ENCODE measurements at places on chromosomes 3 and 15.

DNA sequence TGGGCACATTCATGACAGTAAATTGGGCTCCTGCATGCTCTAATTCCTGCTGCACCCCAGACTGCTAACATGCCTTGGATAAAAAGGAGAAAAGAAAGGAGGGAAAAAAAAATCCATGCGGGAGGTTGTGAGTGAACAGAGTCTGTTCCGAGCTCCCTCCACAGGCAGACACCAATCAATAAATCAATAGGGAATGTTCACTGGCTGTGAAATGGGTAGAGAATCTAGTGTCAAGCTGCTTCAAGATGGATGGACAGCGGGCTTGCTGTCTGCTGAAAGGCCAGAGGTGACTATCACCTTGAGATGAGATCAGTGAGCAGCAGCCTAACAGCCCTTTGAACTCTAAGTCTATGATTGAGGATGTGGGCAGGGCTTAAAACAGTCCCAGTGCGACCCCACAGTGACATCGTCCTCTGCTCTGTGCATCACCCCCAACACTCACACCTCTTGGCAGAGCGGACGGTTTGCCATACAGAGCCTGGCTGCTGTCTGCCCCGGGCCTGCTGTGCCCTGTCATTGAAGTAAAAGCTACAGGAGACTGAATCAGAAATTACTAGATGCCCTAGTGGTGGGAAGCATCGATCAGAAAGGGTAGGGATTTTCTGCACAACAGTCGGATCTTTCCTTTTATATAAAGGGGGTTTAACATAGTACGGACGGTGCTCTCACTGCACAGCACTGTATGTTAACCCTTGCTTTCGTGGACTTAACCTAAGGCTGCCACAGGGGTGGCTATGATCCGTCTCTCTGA is 247.9 kb upstream of the ONECUT1 start:
- no peak for DNase-seq

- no peak for DNase-seq
Measured at GRCh38 chr3:194245975-194246561, 105.1 kb downstream of the CPN2 start.

GRCh38 chr3:168615493-168616020 is 519.8 kb upstream of the GOLIM4 start:
- no peak for DNase-seq

GRCh38 chr3:134309987-134310700 is 59.5 kb upstream of the RYK start:
- no peak for DNase-seq

DNA sequence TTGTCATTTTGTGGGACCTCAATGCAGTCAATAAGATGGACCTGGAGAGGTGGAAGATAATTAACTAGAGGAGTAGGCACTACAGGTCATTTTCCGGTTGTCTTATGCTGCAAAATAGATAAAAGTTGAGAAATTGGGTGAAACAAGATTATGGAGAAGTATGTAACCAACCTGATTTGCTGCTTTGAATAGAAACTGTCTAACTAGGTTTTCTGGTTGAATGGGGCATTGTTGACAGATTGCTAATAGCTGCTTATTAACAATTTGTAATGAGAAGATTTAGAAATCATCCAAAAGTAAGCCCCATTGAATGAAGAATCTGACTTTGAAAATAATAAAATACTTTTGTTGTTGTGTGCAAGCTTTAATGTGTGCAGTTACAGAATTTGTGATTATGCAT is 26.2 kb downstream of the PIAS1 start:
- no peak for DNase-seq

- no peak for DNase-seq
Measured at GRCh38 chr3:96300743-96301142, 513.7 kb upstream of the EPHA6 start.

DNA sequence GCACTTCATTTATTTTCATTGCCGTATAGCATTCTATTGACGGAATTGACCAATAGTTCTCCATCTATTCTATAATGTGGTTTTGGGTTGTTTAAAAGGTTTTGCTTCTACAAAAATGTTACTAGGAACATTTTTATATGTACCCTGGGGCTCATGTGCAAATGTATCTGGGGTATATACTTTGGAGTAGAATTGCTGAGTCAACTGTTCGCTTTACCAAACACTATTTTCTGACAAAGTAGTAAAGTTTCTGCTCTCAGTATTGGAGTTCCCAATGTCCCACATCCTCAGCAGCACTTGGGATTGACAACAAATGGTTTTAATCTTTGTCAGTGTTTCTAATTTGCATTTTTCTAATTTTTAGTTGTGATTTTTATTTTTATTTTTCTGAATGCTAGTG is 602.6 kb downstream of the MCTP2 start:
- DNase-seq, result no peak

DNA sequence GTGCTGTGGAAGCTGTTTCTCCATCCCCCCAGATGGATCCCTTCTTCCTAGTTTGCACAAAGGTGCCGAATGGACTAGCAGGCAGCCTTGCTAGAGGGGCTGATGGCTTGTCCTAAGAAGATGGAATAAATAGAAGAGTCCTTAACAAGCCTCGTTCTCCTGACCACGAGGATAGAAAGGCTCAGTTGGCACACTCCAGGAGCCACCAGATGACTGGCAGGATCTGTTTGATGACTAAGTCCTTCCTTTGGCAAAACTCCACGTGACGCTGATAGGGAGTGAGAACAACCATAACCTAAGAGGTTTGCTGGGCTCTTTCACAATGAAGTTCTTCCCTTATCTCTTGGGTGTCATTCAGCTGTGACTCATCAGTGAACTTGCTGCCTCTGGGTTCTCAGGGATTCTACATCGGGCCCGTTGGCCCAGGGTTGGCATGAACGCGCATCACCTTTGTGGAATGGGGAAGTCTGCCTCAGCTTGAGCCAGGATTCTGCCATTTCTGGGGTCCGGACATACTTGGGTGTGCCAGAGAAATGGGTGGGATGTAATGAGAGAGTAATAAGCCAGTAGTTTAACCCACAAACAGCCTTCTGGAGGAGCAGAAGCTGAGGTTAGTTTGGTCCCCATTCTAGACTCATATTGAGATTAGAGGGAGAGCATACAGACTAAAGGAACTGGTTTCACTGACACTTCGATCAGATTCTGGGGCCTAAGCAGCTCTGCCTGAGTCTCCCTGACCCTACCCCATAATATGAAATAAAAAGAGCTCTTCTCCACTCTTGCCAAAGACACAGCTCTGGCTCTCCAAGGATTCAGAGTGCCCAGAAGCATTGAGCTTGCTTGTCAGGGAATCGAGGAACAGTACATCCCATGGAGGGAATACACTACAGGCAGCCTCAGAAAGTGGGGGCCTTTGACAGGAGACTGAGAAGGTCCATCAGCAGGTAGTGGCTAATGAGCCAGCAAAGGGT is 2.0 kb upstream of the MELTF start:
- DNase-seq, result no peak

DNA sequence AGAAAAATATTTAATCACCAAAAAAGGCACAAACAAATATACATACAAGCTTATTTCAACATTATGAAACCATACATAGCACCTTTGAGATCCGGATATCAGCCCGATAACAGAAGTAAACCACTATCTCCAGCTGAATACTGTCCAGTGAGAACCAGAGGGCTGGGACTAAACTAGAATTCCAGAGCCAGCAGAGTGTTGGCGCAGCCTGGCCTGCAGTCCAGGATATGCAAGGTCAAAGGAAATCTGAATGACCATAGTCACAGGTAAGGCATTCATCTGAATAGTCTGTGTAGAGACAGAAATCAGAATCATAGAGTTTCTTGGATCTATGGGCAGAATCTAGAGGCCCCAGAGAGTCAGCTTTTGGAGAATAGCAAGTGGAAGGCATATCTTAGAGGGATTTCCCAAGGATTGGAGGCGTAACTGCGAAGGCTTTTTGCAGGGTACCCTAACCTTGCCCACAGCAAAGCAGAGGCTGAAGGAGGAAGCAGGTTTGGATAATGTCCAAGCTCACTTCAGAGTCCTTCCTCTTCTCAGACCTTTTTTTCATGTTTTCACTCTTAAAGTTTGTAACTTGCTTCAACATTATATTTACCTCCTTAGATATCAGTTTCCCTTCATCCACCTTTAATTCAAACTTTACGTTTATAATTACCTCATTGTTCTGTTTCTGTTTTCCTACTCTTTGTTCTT is 32.5 kb upstream of the TP63 start:
- no peak for DNase-seq

DNA sequence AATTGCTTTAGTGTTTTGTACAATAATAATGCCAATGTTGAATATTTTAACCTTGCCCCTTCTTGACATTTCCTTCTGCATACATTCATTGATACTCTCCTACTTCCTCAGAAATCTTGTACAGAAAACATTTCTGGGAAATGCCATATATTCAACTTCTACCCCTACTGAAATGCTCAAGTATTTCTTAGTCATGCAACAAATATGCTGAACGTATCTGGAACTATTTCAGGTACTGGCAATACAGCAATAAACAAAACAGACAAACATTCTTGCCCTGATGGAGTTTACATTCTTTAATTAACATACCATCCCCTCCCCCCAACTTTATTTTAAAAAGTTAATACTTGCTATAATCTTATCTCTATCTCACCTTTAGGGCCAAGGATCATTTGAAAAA is 147.2 kb downstream of the STAG1 start:
- no peak for DNase-seq

- no peak for DNase-seq
Measured at GRCh38 chr15:85379403-85380131, 836 bp upstream of the AKAP13 start.

- DNase-seq, result no peak
Measured at GRCh38 chr15:79593119-79593869, 161.2 kb downstream of the MINAR1 start.

- DNase-seq, result no peak
Measured at GRCh38 chr15:96428742-96429141, 98.2 kb downstream of the NR2F2 start.

DNA sequence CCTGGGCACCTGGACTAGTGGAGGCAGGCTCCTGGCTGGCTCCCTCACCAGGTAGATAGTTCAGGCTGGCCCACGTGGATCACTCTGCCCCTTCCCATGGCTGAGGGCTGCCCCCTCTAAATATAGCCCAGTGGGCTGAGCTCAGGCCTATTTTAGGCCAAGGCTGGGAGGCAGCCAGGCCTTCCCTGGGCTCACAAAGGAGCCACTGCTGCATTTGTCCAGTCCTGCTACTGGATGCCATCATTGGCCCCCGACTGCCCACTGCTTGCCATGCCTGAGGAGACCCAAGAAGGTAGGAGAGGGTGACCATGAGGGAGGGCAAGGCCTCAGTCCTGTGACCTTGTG is at the start of gene LSMEM2:
TSS of gene LSMEM2 (plus strand) at position 208 of the 345 bp plus-strand sequence. CDS start at position 235, 27 bp downstream.
- DNase-seq, result no peak

- DNase-seq, result no peak
Measured at GRCh38 chr15:24940236-24940635, 14.6 kb upstream of the SNRPN start.

- no peak for DNase-seq
Measured at GRCh38 chr3:149623824-149624223, 34.0 kb downstream of the WWTR1 start.

DNA sequence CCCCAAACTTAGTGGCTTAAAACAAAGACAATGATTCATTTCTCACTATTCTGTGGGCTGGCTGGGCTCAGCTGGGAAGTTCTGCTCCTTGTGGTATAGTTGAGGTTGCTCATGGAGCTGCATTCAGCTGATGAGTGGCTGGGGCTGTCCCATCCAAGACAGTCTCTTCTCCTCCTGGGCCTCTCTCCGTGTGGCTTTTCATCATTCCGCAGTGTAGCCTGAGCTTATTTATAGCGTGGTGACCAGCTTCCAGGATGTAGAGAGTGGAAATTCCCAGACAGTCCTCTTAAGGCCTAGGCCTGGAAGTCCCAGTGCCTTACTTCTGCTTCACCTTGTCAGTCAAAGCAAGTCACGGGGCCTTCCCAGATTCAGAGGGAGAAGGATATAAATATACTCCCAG is 136.7 kb upstream of the DAZL start:
- no peak for DNase-seq

- DNase-seq, result no peak
Measured at GRCh38 chr15:57649138-57649537, 57.4 kb upstream of the POLR2M start.

DNA sequence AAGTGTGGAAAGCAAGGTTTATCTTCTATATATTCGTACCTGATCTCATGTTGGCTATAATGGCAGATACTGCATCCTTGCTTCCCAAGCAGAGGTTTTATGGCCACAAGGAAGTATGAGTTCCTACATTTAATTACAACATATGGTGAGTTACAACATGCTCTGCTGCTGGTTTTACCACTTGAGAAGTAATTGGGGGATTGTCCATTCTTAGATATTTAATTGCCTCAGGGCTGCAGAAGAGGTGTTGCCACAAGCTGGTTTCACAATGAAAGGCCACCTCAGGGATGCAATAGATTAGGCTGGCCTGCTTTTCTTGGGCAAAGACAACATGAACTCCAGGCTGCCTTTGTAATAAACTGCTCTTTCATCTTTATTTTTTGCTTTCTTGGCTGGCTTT is 48.6 kb downstream of the RAP2B start:
- no peak for DNase-seq

DNA sequence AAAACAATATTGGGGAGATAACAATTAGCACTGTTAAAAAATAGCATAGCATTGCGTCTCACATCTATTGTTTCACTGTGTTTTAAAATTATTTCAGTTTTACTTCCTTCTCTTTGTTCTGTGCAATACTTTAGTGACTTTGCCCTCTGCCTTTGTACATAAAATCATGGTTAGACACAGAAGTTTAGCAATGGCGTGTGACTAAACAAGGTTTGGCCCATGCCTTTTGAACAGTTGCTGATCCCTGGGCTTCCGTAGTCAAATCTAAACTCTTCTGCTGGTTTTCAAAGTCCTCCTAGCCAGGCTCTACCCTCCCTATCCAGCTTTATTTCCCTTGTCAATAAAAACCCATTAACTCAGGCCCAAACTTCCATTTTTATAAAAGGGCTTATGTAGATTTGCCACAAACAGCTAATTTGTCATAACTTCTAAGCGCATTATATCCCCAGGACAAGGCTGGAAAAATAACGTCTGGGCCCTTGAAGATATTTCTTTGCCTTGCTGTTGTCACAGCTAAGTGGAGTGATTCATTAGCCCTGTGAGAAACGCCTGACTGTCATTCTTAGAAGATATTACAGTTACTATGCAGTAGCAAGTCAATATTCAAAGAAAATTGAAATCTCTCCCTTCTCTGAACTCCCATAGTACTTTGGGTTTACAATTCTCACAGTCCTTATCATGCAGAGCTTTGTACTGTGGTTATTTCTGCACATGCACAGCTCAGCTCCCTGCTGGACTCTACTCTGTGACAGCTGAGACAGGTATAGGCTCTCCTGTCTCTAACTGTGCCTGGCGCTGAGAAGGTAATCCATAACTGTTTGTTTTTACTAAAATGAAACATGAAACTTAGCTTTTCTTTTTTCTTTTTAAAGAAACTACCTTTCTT is 123.4 kb upstream of the SLC24A5 start:
- DNase-seq, result no peak

DNA sequence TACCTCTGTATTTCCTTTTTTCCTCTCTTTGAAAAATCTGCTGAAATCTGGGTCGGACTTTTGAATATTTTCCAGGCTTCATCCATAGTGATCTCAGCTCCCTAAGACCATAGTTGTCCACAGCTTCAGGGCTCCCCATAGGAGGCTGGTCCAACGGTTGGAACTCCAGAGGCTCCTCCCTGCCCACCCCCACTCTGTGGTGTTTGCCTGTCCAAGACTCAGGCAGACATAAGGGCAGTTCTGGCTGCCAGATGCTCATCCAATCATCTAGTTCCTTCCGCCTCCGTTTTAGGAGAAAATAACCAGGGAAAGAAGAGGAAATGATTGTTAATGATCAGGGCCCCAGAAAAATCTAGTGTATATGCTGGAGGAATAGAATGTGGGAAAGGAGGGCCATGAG is 27.9 kb upstream of the PRTG start:
- DNase-seq, result no peak

Measured in GM12892 (cell line).